ENCODE measurements at places on chromosomes 1 and 21.
A peak's percentile ranks its signal among the peaks of the same experiment; 100 is the strongest.

GRCh38 chr1:24904731-24905354 lies 25.2 kb downstream of the RUNX3 start:
- no peak for DNase-seq

GRCh38 chr1:154478639-154479038 lies 23.4 kb upstream of the TDRD10 start:
- no peak for DNase-seq

- DNase-seq: peak; percentile 28
Measured at GRCh38 chr1:246971090-246971721, 36.7 kb downstream of the ZNF695 start.

GRCh38 chr1:153962088-153963029 lies 978 bp downstream of the SLC39A1 start:
- DNase-seq: no peak
